Activated T-cell treated with anti-CD3 and anti-CD28 coated beads for 4 hours (primary cell): ENCODE measurements at places on chromosomes 2 and 18.

DNA sequence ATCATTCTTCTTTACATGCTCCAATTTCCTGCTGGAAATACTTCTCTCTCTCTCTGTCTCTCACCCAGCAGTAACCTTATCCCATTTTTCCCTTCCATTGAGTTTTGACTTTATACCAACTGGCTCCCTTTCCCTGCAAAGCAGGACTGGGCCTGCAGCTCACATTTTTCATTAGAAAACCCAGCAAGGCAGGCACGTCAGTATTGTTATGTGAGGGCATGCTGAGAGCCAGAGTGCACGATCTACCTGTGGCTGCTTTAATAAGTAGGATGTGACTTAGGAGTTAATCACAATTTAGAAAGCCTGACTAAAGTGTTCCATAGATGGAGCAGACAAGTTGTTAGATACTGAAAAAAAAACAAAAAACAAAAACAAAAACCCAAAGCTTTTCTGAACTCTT, 5.2 kb upstream of the NDUFV2 start:
- DNase-seq: no peak

- DNase-seq: no peak
Measured at GRCh38 chr2:35503738-35504199, 851.8 kb upstream of the CRIM1 start.

DNA sequence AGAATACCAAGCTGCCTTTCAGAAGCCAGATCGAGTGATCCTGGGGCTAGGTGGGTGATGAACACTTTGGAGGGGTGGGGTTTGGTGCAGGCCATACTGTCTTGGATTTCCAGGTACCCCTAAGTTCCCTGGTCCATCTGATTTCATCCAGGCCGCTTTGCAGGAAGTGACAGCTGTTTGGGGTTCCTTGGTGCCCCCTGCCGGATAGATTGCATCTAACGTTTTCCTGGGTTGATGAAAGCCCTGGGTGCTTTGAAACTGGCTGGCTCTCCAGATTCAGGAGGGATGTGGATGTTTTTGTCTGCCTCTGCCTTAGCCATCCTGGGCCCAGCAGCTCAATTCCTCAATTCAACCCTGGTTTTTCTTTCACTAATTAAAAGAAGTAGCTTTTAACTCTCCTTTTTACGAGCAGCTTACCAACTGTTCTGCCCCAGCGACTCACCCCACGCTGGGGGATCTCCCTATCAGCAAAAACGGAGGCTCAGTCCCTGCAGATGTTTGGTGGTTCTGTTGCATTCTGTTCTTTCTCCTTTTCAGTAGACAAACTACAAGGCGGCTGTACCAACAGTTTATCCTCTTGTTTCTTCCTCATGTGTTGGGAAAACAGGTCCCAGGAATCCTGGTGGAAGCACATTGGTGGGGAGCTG, 37.1 kb downstream of the ARHGEF4 start:
- DNase-seq: peak; percentile 65

GRCh38 chr2:63040586-63040985, 10.0 kb upstream of the OTX1 start:
- no peak for DNase-seq

GRCh38 chr2:239021224-239021623, 173.3 kb downstream of the TWIST2 start:
- no peak for DNase-seq

DNA sequence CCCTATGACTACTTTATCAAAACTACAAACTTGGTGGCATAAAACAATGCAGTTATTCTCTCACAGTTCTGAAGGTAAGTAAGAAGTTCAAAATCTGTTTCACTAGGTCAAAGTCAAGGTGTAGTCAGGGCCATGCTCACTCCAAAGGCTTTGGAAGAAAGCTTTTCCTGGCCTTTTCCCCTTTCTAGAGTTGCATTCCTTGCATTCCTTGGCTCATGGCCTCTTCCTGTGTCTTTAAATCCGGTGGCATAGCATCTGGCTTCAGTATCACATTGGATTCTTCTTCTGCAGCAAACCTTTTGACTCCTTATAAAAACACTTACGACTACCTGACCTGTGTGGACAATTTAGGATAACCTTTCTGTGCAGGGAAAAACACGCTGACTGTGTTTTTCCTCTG, 543.5 kb upstream of the HNMT start:
- DNase-seq: no peak

DNA sequence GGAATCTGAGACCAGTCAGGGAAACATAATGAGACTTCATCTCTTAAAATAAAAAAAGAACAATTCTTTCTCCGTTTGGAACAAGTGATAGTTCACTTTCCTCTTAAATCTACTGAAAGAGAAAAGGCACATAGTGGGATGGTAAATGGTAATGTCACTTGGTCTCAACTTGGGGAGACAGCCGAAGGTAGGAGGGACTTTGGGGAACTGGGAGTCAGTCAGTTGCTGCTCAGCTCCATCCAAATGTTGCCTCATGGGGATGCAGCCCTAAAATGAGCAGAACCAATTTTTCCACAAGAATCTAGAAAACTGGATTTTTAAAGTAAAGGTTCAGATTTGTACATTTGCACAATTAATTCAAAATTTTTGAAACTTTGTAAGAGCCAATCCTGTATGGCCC, 19.2 kb downstream of the RASGRP3 start:
- DNase-seq: no peak

DNA sequence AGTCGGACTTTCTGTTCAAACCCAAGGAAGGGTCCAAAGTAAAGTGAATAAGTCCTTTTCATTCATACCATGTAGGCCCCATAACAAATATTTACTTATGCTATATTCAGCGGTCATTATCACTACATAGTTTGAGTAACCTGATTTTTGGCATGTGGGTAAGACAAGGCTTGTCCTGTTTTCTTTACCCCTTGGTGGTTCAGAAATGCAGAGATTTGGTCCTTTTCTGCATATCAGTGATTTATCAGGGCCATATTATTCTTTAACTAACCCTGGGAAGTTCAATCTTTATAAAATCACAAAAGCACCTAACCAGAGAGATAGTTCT, 157.4 kb downstream of the GPD2 start:
- DNase-seq: no peak

GRCh38 chr2:207448006-207448405, 81.8 kb upstream of the CREB1 start:
- no peak for DNase-seq

- no peak for DNase-seq
Measured at GRCh38 chr2:26333293-26333692, 12.7 kb upstream of the SELENOI start.

- no peak for DNase-seq
Measured at GRCh38 chr2:48450256-48450655, 79.7 kb upstream of the STON1 start.

DNA sequence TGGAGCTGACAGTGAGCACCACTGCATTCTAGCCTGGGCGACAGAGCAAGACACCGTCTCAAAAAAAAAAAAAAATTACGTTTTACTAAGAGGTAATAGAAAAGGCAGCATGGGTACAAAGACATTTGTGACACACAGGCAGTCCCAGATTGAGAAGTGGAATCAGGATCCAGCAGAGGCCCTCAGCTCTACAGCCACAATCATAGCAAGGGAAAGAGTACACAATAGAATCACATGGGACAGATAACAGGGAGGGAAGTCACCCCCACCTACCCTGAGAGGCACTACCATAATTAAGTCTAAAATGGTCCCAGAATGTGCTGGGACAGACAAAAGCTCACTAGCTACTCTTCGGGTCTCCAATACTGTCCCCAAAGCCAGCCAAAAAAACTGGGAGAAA, 12.5 kb downstream of the SRBD1 start:
- DNase-seq: no peak
